ENCODE measurements at places on chromosomes 11 and 22.

- DNase-seq: no peak
Measured at GRCh38 chr22:28874811-28875320, 8.5 kb upstream of the ZNRF3 start.

DNA sequence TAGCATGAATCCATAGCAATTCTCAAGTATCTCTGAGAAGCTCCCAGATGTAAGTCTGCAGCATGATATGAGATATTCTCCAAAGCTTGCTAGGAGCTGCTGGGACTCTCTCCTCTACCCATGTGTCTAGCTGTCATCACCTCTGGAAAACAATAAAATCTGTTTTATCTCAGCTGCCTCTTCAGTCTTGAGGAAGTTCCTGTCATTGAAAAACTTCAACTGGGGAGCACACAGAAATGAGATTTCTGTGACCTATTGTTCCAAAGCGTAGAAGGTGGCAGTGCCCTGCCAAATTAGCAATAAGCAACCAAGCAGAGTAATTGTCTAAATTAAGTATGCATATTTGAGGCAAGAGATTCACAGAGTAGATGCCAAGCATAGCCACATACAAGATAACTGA is 1380.6 kb upstream of the RAG2 start:
- no peak for DNase-seq

- DNase-seq: no peak
Measured at GRCh38 chr11:86978247-86978646, 23.1 kb upstream of the FZD4 start.

GRCh38 chr11:76107971-76108370 is 98.3 kb downstream of the WNT11 start:
- no peak for DNase-seq

- DNase-seq: no peak
Measured at GRCh38 chr22:34294986-34295385, 374.7 kb upstream of the LARGE1 start.

- no peak for DNase-seq
Measured at GRCh38 chr11:126366064-126366822, 10.8 kb downstream of the ST3GAL4 start.

DNA sequence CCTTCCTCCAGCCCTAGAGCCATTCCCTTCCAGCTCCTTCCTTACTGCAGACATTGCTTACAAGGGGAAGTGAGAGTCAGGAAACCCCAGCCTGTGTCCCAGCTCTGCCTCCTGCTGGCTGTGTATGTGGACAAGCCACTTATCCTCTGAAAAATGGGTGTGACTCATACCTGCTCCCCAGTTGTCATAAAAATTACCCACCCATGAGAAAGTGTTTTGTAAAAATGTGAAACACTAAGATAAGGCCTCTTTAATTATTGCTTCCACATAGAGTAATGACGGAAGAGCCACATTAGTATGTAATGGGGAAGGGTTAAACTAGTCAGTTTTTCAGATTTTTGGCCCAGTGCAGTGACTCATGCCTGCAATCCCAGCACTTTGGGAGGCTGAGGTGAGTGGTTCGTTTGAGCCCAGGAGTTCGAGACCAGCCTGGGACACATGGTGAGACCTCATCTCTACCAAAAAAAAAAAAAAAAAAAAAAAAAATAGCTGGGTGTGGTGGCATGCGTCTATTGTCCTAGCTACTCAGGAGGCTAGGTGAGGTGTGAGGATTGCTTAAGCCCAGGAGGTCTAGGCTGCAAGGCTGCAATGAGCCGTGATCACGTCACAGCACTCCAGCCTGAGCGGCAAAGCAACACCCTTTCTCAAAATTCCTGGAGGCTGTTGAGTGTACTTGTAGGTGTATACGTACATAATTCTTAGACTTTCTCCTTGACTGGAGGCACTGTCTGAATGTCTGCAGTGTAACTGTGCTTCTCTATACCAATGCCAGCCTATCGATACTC is 84.9 kb downstream of the CTTN start:
- DNase-seq: no peak

DNA sequence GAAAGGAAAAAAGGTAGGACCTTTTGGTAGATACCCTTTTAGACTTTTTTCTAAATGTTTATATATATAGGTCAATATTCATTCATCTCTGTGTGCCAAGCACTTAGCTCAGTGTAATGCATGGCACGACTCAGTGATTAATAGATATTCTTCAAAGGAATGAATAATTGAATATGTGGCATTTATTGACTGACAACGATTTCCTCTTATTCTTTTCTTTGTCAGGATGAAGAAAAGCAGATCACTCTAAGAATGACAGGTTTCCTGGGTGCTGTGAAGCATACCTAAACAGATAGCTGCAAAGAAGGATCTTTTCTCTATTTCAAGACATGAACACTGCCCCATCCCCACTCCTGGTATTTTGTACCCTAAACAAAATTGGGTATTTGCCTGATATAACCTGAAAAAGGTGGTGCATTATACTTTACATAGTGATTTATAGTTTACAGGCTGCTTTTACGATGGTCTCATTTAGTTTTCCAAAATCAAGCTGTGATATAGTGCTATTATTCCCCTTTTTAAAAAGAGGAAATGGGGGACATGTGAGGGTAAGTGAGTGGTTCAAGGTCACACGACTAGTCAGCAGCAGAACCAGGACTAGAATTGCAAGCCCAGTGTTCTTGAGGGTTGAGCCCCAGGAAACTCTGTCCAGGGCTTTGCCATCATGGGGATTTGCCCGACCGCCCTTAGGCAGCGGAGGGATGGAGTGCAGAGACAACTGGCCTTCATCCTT is 32.9 kb upstream of the CLMP start:
- DNase-seq: no peak

DNA sequence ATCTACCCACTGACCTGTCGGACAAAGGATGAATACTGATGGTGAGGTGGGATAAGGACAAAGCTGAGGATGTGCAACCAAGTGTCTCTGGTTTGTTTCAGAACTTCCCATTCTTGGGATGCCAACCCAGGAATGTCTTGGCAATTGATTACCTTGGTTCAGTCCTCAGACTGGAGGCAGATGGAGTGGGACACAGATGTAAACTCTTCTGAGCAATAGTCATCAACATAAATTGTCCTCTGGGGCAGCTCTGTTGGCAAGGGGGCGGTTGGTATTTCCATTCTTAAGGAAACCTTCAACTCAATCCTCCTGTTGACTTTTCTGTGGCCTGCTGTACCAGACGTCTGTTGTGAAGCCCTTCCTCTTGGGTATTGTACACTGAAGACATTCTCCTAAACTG is 6.8 kb downstream of the ABTB2 start:
- DNase-seq: no peak

DNA sequence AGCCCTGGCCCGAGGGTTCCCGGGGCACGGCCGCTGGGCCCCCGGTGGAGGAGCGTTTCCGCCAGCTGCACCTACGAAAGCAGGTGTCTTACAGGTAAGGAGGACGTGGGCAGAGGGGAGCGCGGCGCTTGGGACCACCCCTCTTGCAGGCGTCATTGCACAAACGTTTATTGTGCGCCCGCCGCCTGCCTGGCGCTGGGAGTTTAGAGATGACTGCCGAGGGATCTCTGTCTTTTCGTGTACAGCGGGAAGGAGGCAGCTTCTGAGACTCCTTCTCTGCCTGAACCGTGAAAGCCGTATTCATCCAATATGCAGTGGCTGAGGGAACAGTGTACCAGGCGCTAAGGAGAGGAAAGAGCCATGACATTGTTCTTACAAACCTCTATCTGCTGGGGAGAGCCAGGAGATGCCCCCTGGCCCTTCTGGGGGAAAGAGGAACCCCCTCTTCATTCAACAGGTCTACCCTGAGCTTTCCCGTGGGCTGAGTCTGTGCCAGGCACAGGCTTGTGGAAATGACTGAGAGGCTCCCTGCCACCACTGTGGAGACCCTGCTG is 13.8 kb upstream of the DGKZ start:
- no peak for DNase-seq

GRCh38 chr11:109424901-109425300 is 2.9 kb downstream of the C11orf87 start:
- no peak for DNase-seq

DNA sequence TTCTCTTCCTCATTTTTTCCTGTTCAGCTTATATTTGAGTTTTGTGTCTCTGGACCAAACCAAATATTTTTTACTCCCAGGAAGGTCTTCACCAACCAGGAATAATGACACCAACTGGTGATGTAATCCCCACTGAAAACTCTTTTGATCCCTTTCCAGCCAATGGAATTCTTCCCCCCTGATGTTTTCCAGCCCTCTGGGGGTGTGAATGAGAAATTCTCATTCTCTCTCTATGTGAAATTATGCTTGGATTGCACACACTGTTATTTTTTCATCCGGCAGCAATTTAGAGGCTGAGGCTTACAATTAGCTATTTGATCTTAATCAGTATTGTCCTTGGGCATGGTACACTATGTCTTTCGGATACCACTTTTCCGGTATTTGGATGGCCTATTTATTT is 39.5 kb upstream of the SLC1A2 start:
- no peak for DNase-seq

- DNase-seq: no peak
Measured at GRCh38 chr11:118147502-118147901, 5.1 kb downstream of the SCN4B start.

GRCh38 chr11:87002918-87003317 is 34.8 kb upstream of the TMEM135 start:
- no peak for DNase-seq

DNA sequence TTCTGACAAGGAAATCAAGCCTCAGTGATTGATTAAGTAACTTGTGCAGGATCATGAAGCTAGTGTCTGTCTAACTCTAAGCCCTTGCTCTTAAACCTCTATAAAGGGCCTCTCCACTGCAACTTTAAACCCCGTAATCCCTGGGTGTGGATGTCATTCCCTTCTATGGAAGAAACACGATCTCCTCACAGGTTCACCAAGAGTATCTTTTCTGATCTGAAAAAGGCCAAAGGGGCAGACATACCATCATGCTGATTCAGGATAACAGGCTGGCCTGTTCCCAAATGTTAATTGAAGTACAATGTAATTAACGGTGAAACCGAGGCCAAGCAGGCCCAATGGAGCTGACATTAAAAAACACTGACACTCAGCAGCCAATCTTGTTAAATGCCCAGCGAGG is 17.1 kb downstream of the TTC12 start:
- no peak for DNase-seq

DNA sequence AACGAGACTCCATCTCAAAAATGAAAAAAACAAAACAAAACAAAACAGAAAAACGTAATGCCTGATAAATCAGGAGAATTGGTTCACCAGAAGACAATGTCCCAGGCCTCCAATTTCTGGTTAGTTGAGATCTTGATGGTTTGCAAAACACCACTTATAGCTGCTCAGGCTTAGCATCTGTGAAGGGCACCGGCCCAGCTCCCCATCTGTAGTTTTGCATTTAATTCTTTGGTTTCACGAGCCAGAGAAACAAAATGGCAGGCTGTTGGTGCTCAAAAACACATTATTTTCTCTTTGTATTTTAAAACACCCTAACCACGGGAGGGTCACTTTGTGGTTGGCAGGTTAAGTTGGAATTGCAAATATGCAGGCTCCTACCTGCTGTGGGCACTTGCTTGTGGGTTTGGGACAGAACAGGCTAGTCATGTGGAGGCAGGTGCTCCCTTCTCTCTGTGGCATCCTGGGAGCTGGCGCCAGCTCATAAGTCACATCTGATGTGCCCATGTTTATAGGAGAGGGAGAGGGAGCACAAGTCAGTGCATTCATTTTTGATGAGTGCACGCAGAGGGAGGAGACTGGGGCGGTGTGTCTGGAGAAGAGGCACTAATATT is 145.9 kb downstream of the CEP164 start:
- no peak for DNase-seq

GRCh38 chr11:131889146-131889577 is 518.7 kb downstream of the NTM start:
- DNase-seq: no peak

DNA sequence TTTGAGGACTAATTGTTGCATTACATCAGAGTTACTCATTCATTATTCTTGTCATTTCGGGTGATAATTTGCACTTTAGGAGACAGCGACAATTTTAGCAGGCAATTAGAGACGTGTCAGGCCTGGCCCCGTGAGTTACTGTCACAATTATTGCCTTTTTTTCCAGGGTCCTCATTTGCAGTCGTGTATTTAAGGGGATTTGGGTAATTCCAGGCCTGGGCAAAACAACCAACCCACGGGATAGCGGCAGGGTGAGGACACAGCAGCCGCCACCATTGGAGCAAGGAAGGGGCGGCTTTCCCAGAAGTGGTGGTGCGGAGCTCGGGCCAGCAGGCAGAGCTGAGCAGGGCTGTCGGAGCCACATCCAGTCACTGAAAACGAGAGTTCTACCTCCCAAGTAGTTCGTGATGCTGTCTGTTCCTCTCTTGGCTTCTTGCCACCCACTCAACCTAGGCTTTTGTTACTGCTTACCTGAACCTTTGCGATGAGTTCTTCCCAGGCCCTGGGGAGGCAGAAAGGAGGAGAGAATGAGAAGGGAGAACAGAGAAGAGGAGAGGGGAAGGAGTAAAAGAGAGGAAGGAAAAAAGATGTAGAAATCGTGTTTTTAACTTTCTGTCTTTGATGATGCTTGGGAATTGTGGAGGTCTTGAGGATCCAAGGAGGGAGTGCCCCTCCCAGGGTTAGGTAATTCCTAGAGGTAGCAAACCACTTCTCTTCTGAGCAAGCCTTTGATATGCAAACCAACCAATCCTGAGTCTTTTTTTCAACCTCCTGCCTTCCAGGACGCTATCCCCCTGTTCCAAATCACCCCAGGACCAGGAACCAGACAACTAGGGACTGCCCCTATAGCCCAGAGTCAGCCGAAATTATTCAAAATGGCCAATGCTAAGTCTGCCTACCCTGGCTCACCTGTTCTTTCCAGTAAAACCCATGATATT is 236.1 kb downstream of the MIAT start:
- DNase-seq: no peak

DNA sequence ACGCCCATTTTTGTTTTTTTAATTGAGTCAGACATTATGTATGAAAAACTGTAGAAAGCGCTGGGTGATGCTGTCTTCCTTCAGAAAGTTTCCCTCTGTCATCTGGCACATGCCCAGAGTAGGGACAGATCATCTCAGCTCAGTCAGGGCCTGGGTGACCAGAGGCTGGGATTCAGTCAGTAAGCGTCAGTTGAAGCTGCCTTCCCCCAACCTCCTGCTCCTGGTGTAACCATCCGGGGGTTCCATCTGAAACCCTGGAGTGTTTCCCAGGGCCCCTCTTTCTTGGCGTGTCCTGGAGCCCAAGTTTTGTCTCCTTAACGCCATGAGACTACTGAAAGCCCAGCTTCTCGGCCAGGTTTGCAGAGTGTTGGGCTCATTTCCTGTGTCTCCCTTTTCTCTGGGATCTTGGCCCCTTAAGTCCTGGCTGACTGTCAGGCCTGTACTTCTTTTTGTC is 10.7 kb downstream of the PPFIA1 start:
- DNase-seq: no peak
